CD4-positive, alpha-beta T cell treated with Interleukin-4 for 4 hours (primary cell): ENCODE measurements at places on chromosomes 5 and 9.

DNA sequence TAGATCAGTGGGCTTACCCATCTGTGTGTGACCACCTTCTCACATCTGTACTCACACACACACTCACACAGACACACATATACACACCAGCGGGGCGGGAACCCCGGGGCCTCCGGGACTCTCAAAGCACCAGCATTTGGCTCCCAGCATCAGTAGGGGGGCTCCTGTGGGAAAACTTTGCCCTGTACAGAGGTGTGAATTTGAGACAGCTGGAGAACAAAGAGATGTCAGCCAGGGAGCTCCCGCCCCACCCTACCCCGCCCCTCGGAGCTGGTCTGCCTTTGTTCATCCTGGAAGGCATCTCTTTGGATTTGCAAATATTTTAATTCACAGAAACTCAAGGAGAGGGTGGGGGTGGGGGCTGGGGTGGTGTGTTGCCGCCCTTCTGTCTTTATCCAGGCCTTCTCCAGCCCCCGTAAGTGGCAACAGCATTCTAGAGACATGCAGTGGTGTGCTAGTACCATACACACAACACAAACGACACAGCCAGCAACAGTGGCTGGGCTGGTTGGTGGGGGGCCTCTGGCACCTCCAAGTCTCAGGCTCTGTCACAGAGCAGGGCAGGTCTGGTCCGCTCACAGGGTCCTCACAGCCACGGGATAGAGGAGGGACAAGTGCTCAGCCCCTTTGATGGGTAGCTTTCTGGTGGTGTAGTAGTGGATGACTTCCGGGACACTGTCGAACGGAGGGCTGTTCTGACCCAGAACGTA is 15.5 kb upstream of the SLC25A51 start:
- no peak for DNase-seq

DNA sequence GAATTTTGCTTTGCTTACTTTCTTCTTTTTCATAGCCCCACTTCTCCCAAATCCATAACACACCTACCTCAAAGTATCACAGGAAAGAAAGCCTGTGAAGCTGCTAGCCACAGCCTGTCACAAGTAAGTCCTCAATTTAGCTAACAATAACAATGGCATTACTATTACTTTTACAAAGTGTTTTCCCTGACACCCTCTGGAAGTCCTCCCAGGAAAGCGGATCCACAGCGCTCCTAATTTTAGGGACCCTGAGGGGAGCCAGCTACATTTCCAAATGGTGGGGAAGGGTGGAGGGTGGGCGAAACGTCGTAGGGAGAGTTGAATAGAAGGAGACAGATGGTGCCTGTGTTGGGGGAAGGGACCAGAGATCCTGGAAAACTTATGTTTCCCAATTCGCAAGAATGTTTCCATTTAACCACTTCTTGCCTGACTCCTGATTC is 523 bp upstream of the WWC1 start:
- no peak for DNase-seq

GRCh38 chr5:91850031-91850430 is 466.9 kb upstream of the ARRDC3 start:
- DNase-seq, result no peak

DNA sequence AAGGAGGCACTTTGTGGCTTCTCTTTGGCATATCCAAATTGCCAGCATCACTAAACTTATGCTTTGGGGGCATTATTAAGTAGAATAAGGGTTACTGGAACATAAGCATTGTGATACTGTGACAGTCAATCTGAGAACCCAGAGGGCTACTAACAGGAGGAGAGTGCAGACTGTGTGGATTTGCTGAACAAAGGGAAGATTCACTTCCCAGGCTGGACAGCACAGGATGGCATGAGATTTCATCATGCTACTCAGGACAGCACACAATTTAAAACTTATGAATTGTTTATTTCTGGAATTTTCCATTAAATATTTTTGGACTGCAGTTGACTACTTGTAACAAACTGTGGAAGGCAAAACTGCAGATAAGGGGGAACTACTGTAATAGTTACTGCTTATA is 212.5 kb downstream of the TMC1 start:
- DNase-seq, result no peak

DNA sequence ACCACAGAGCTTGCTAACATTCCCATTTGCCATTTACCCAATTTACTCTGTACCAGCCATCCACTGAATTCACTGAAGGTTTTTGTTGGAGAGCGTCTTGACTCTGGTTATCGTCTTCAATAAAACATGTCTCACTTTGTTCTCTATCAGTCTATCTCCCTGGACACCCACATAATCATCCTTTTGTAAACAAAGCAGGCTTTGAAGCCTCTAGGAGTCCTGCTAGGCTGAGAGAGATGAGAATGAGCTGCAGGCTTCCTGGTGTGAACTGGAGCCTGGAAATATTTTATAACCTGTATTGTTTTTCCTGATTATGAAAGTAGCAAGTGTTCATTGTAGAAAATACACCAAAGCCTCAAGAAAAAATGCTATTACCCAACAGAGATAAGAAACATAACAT is 140.6 kb upstream of the ZNF366 start:
- DNase-seq, result no peak

DNA sequence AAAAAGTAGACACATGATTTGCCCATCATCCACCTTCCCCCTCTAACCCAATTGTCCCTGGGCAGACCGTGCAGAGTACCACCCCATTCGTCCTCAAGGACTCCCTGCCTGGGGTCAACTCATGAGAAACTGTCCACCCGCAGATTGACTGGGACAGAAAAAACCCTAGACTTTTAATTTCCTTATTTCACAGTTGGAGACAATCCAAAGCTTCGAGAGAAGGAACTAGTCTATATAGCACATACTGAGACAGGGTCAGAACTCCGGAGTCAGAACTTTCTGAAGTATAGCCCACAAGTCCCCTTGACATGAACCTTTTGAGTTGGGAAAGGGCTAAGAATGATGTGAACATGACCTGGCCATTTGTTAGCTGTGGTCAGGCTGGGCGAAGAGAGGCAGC is 7.5 kb upstream of the GPX3 start:
- DNase-seq, result no peak
